HepG2 (cell line): ENCODE measurements at places on chromosomes 7 and 10. TPM values are rescaled to one million over a fixed set of nuclear protein-coding genes. Genes with fewer than 3 reads are reported as not detected.

DNA sequence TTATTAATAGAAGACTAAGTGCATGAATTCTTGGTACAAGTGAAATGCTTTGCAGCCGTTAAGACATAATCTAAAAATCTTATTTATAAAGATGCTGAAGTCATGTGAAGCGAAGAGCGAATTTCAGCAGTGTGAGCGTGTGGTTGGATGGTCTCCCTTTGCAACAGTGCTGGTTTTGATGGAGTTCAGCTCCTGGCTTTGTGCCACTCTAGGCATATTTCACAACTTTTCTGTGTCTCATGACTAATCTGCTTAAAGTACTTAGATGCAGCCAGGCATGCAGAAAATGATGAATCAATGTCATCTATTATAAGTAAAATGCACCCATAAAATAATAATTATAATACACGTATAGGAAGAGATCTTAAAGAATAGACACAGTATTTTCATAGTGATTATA, 107.2 kb upstream of the TCERG1L start:
- H3K36me3 ChIP-seq = no peaks in the 10 kb centered on the region
- H3K4me3 ChIP-seq = no peak overlapping the region
- no peak for DNase-seq
- H3K4me1 ChIP-seq = no peaks in the 10 kb centered on the region

The WNT2 gene
- not detected in 2 replicates for total RNA-seq

- H3K27me3 ChIP-seq = no peaks in the 10 kb centered on the region; the same call in 1 of the 2 replicates
- no peak overlapping the region for H3K27ac ChIP-seq
- no peak overlapping the region for H3K4me3 ChIP-seq
These were observed 110.0 kb downstream of the RELN start for GRCh38 chr7:103879411-103879810.

The PON1 gene
- 0.27 TPM in 1 of 2 replicates, not detected in the other for total RNA-seq

DNA sequence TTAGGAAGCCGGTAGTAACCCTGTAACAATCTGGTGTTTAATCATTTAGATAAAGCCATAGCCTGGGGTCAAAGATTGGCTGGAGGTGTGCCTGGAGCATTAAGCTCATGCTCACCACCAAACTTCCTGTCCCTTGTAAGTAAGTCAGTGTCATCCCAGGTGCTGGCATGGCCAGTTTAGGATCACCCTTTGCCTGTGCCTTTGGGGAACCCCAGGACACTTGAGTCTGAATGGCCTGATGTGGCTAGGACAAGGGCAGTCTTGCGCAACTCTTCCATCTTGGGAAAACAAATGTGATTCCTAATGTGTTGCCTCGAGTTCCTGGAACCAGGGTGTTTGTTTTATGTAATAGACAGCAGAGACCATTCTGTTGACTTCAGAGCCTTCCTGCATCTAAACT, 154.8 kb downstream of the GRK5 start:
- H3K4me1 ChIP-seq = peaks cover 30% of the 10 kb centered on the region
- no peak overlapping the region for H3K27ac ChIP-seq

DNA sequence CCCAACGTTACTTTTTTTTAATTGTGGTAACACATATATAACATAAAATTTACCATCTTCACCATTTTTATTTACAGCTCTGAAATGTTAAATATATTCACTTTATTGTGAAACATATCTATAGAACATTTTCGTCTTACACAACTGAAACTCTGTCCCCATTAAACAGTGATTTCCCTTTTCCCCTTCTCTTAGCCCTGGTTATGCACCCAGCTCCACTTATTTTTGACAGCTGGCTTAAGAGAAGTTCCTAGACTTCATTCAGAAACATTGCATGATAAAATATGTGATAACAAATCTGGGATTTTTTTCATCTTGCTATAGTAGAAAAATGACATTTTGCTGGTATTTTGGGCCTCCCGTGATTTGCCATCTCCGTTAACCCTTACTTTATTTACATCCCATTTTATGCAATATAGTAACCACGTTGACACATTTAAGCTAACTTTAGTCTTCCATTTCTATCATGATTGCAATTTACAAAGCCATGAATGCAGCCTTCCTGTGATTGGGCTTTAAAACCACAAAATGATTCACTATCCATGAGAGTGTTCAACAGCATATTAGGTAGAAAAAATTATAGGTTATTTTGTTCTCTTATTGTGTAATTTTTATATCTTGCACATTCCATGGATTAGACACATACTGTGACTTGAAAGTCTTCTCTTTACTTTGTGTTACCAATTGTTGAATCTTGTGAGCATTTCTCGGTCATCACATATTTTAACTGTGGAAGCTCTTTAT, 139.6 kb downstream of the SND1 start:
- H3K36me3 ChIP-seq = 0 out of 3 replicates have a peak, but pooled peaks cover 22% of the 10 kb centered on the region
- DNase-seq = no peak
- no peak overlapping the region for H3K4me3 ChIP-seq
- no peak overlapping the region for H3K27ac ChIP-seq
- no peaks in the 10 kb centered on the region for H3K27me3 ChIP-seq

The GIGYF1 gene
- 6.4 and 16.1 TPM in 2 replicates for total RNA-seq

The AGR3 gene
- not detected in 2 replicates for total RNA-seq

GRCh38 chr7:30986738-30987137, 23.0 kb downstream of the GHRHR start:
- H3K4me3 ChIP-seq = no peak overlapping the region
- H3K36me3 ChIP-seq = no peaks in the 10 kb centered on the region
- no peak for DNase-seq
- H3K27me3 ChIP-seq = no peaks in the 10 kb centered on the region
- no peak overlapping the region for H3K27ac ChIP-seq
